ENCODE measurements at places on chromosomes 13 and 19.

DNA sequence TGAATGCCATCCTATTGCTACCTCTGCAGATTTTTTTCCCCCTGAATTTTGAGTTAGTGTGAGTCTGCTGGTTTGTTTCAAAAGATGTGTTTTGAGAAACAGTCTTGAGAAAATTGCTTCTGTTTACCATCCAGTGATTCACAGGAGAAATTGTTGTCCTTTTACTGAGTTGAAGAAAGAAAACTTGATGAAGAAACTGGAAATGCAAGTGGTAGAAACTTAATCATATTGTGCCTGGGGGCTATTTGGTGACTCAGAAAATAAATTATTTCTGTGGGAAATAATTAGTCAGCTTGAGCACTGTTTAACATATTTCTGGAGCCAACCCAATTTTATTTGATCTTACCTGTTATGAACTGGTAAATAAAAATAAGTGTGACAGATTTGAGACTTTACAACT lies 35.4 kb downstream of the PAN3 start:
- no peak for DNase-seq

GRCh38 chr13:79781829-79782540 lies 301.0 kb downstream of the NDFIP2 start:
- no peak for DNase-seq

- no peak for DNase-seq
Measured at GRCh38 chr19:2820112-2820702, 539 bp downstream of the ZNF554 start.

GRCh38 chr19:2207991-2208860 lies 27.9 kb downstream of the PLEKHJ1 start:
- DNase-seq, result no peak

DNA sequence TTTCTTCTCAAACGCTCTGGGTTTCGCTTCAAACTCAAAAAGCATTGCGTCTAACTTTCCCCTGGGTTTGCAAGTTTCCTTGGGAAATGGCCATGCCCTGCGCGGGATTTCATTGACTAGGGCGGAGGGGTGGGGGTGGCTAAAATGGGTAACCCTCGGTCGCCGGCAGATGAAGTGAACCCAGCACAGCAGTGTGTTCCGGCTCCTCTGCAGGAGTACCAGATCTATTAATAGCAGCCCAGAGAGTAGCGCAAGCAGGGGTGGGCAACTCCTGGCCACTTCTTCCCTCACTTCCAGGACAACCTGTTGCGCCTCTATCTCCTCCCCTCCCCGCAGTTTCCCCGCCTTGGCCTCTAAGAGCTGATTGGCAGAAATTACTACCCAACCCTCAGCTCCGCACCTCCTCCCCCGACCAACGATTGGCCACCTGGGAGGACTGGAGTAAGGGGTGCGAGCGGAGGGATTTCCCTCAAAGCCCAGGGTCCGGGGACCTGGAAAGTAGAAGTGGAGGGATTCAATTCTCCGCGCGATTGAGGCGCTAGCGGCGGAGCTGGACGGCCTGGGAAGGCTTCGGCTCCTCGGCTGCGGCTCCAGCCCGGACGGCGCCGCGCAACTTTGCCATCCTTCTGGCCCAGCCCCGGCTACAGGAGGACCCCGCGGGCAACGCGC lies at the start of gene FREM2:
FREM2 (plus strand) TSS at position 501 of the 669 bp plus-strand sequence. CDS start 268 bp downstream, outside the sequence.
- peak; percentile 91 for DNase-seq

GRCh38 chr13:94115054-94115453 lies 364.4 kb downstream of the DCT start:
- DNase-seq, result no peak

- no peak for DNase-seq
Measured at GRCh38 chr13:99418103-99418842, 83.0 kb upstream of the TM9SF2 start.

GRCh38 chr13:47932950-47933923 lies 67.8 kb downstream of the SUCLA2 start:
- no peak for DNase-seq

Measured in left renal cortex interstitium (tissue), 4 donors.